Kasumi-1 (cell line): ENCODE measurements at places on chromosomes 3 and 15.

- no peak for DNase-seq
Observed at GRCh38 chr15:50219820-50220219, 37.8 kb downstream of the SLC27A2 start.

GRCh38 chr3:150870406-150870805 is 34.8 kb downstream of the MINDY4B start:
- DNase-seq = no peak

- no peak for DNase-seq
Observed at GRCh38 chr3:76129441-76129840, 344.1 kb upstream of the ZNF717 start.

- DNase-seq = no peak
Observed at GRCh38 chr15:81813215-81813614, 232.6 kb downstream of the MEX3B start.

- no peak for DNase-seq
Observed at GRCh38 chr3:23303601-23304217, 100.6 kb downstream of the UBE2E2 start.

GRCh38 chr3:47161983-47162696 is 1.8 kb downstream of the SETD2 start:
- no peak for DNase-seq

DNA sequence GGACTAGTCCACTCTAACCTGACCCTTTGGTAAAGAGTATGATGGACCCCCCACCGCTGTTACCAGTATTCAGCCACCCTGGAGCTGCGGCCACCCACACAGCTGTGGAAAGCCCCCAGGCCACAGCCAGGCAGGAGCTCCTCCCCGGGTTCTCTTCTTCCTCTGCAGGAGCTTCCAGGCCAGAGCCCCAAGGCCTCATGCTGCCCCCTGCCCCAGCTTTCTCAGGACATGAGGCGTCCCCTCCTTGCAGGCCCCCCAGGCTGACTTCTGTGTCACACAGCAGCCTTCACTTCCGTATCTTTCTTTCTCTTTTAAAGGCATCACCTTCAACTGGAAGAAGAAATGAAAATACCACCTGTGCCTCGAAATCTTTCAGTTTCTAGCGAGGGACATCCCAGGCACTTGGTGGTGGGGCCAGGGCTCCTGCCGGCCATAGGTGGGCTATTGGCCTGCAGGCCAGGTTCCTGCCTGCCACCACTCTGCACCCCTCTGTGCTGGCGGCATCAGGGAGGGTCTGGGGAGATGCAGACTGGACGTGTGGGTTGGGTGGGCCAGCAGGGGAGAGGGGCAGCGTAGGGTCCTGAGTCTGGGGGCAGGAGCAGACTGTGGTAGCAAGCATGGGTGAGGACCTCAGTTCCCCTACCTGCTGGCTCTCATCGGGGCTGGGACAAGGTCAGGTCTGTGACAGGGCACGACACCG is 19.9 kb downstream of the KLF13 start:
- no peak for DNase-seq

- DNase-seq = no peak
Observed at GRCh38 chr3:173404156-173404555, 6.6 kb downstream of the NLGN1 start.

DNA sequence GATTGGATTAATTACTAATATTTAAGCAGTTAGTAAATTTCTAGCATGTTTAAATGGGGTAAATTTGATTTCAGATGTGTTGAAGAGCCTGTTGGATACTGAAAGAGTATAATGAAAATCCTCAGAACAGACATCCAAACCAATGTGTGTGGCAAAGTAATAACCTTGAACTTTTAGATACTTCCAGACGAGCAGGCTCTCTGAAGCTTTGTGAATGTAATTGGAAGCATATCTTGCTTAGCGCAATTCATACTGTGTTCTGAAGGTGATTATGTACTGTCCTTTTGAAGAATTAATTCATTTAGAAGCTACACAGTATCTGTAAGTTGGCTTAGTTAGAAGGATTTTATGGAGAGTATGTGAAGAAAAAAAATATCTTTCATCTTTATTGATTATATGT is 161.8 kb downstream of the CBLB start:
- DNase-seq = no peak

GRCh38 chr3:136022529-136023263 is 57.2 kb downstream of the PPP2R3A start:
- no peak for DNase-seq

- no peak for DNase-seq
Observed at GRCh38 chr3:124033360-124034015, 41.6 kb upstream of the ROPN1 start.

DNA sequence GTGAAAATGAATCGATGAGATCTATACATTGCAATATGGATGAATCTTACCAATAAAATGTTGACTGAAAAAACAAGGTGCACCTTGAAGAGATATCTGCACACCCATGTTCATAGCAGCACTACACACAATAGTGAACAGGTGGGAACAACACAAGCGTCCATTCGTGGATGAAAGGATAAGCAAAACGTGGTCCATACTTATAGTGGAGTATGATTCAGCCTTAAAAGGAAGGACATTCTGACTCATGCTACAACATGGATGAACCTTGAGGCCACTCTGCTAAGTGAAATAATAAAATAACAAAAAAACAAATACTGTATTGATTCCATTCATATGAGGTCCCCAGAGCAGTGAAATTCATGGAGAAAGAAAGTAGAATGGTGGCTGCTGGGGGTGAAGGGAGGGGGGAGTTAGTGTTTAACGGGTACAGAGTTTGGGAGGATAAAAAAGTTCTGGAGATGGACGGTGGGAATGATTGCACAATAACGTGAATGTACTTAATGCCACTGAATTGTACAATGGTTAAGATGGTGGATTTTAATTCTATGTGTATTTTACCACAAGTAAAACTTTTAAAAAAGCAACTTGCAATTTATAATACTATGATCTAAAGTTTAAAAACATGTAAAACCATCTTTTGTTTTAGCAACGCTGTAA is 35.6 kb downstream of the IQSEC1 start:
- no peak for DNase-seq

DNA sequence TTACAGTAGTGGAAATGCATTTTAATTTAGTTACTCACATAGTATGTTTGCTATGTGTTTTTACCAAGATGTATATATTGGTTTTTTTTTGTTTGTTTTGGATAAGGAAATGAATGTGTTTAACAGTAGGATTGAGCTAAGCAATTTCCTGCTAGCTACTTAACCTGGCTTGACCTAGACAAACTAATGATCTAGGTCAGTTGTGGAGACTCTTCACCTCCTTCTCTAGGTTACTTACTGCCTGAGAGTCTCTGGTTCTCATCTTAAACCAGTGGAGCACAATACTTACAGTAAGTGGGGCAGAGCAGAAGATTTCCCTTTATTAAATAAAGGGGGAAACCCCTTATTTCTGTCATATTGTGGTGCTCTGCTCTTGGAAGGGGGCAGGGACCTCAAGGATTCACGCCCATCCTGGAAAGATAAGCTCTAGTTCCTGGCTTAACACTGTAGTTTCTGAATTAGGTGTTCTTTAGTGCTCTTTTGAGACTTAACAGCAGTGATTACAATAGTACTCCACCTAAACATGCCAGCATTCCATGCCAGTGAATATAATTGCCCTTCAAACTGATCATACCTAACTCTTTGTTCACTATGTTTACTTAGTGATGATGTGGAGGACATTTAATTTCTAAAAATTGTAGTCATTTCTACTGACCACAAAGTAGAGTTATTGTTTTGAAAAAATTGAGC is 79.9 kb downstream of the UBP1 start:
- no peak for DNase-seq

GRCh38 chr3:57840473-57840872 is 84.4 kb downstream of the SLMAP start:
- peak; percentile 76 for DNase-seq

DNA sequence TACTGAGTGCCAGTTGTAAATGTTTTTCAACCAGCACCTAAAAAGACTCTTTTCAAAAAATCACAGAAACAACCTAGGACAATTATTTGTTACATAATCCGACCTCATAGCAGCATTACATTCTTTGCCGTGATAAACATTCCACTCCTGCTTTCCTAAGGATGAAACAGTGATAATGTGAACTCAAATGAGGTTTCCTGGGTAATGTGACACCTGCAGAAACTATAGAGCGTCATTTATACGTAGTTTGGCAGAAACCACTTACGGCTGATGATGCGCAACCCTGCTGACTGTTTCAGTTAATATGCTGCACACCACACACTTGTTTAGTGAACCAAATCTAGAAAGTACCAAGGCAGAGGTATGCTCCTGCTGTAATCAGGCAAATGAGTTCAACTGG is 55.8 kb downstream of the SEMA6D start:
- DNase-seq = no peak

DNA sequence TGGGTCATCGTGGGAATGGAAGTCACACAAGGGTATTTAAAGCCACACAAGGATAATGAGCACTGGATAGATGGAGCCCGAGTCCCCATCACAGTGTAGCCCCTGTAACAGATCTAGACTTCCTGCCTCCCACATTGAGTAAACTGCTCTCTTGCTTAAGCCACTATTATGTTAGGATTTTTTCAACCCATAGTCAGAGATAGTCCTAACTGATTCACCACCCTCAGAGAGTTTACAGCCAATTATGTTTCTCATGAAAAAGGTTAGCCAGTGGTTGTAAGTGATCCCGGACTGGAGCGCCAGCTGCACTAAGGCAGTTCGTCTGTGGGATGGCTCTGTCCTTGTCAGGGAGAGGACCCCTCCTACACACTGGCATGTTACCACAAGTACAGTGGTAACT is 77.0 kb downstream of the KLF13 start:
- DNase-seq = no peak

- DNase-seq = peak; percentile 5
Observed at GRCh38 chr15:60134609-60135008, 130.5 kb downstream of the FOXB1 start.

DNA sequence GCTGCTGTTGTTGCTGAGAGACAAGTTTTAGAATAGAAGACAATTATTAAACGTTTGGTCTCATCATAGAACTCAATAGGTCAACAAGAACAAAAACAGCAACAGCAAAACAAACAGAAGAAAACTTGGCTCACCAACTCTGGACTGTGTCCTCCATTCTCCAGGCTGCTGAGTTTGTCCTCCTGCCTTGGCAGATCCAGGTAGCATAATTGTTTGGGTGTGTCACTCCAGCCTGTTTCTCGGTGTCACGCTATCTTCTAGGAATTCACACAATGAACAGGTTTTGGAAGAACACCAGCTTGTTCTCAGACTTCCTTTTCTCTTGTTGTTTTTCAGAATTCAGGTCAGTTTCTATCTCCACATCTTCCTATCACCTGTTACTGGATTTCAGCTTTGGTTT is 34.7 kb downstream of the ARRDC4 start:
- DNase-seq = no peak

DNA sequence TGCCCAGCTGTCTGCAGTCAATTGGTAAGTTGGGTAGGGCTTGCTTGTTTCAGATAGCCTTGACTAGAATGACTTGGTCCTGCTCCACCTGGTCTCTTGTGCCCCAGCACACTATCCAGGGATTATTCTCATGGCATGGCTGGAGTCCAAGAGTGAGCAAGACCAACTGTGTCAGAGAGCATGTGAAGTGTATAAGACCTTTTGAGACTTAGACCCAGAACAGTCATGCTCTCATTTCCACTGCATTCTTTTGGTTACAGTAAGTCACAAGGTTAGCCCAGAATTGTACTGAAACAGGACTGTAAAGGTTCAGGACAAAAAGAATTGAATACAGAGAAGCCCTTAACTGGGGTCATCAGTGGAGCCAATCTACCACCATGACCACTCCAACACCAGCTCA is 650.8 kb upstream of the ADAMTS9 start:
- DNase-seq = no peak

DNA sequence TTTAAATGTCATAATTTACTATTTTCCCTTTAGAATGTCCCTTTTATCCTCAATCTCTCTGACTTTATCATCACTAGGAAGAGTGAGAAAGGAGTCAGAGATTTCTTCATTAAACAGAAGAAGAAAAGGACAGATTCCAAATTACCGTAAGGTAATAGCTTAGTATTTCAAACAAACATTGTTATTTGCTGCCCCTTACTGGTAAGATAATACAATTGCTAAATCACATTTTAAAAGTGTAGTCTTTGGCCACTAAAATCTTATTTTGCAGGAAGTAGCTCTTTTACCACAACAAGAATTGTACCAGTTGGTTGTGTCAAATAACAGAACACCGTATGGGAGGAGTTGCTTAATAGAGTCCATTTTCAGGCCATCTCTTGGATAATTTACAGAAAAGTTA is 53.7 kb downstream of the CGGBP1 start:
- peak; percentile 79 for DNase-seq

- DNase-seq = no peak
Observed at GRCh38 chr3:52354676-52355075, 38.6 kb downstream of the DNAH1 start.

DNA sequence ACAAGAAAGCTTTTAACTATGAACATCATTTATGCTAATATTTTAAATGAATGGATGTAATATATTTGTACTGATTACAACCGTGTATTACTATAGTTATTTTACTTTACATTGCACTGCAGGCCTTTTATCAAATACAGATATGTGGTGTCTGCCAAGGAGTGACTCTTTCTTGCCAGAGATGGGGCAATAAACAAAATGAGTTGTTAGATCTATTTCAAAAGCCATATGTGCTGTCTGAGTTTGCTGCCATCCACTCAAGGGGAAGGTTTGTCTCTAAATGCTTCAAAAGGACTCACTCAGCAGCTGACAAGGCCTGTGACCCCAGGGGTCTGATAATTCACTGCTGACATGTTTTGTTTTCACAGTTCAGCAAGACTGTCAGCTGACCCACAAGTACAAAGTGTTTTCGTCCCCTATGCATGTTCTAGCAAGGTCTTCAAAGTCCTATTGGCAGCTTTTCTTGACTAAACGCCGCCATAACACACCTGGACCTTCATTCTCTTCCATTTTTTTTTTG is 41.3 kb upstream of the ZBED2 start:
- no peak for DNase-seq

GRCh38 chr15:90530250-90531051 is 728 bp downstream of the CRTC3 start:
- peak; percentile 26 for DNase-seq

DNA sequence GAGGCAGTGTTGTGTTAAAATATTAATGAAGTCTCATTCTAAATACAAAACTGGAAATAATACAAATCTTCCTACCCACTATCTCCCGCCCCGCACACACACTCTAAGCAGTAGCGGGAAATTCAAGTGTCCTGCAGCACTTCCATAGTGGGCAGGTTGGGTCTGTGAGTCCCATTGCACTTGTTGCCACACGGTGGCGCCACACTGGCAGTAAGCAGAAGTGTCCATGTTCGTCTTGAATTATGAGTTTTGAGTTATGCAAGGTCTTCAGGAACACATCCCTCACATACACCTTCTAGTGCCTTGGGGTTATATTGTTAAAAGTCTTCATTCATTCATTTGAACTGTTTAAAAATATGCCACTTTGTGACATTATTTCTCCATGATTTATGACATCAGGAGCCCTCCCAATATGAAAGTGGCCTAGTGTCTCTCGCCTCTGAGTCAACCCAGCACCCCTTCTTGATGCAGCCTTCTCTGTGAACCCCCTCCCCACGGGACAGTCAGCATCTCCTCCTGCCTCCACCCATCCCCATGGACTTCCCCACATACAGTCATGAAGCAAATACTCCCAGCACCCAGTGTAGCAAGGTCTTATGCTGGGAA is 17.6 kb upstream of the CCDC174 start:
- DNase-seq = peak; percentile 62
